ENCODE measurements at places on chromosomes 3 and 15. TPM values are rescaled to one million over a fixed set of nuclear protein-coding genes. Genes with fewer than 3 reads are reported as not detected.

The OR5H14 gene
- not detected for total RNA-seq

The STAC gene
- total RNA-seq = 29.0 TPM

The FOXB1 gene
- total RNA-seq = not detected

The MESP2 gene
- total RNA-seq = not detected

The CNTN3 gene
- not detected for total RNA-seq

The CCR5 gene
- not detected for total RNA-seq

The CHRD gene
- 0.07 TPM for total RNA-seq

The LOXL1 gene
- 2.5 TPM for total RNA-seq

The ANKUB1 gene
- total RNA-seq = not detected

The FRMD5 gene
- total RNA-seq = 0.54 TPM

The GOLGA8N gene
- total RNA-seq = 0.34 TPM

The CFAP91 gene
- 0.20 TPM for total RNA-seq

The TF gene
- total RNA-seq = not detected

The ISL2 gene
- 0.27 TPM for total RNA-seq

The SNURF gene
- total RNA-seq = 8.0 TPM

The TMEM158 gene
- 3.3 TPM for total RNA-seq

The MAGEL2 gene
- total RNA-seq = not detected

The LRRC31 gene
- total RNA-seq = not detected

The CD80 gene
- not detected for total RNA-seq

The VEPH1 gene
- 138 TPM for total RNA-seq

The RTP1 gene
- not detected for total RNA-seq

The CA12 gene
- total RNA-seq = 0.33 TPM

The FYTTD1 gene
- 48.7 TPM for total RNA-seq

The SI gene
- total RNA-seq = not detected

The C3orf49 gene
- total RNA-seq = not detected

The SLC24A5 gene
- not detected for total RNA-seq

The DOCK3 gene
- 0.15 TPM for total RNA-seq

The IL5RA gene
- not detected for total RNA-seq

The TIMP4 gene
- total RNA-seq = 0.98 TPM

The SLC6A1 gene
- not detected for total RNA-seq

The DNASE1L3 gene
- total RNA-seq = 1.3 TPM

The ADAMTS17 gene
- 0.10 TPM for total RNA-seq

The FANCD2OS gene
- total RNA-seq = not detected

The LMAN1L gene
- not detected for total RNA-seq

The TNK2 gene
- total RNA-seq = 14.3 TPM

The RPUSD2 gene
- total RNA-seq = 12.0 TPM

The BCL2A1 gene
- total RNA-seq = 0.13 TPM

The TMEM266 gene
- not detected for total RNA-seq

The C2CD4A gene
- total RNA-seq = not detected

The CFAP92 gene
- 0.27 TPM for total RNA-seq

The BUB1B gene
- total RNA-seq = 51.1 TPM

The KBTBD8 gene
- total RNA-seq = 4.0 TPM

The XCR1 gene
- total RNA-seq = not detected

The PDCD10 gene
- total RNA-seq = 53.0 TPM

The IL17RC gene
- 28.7 TPM for total RNA-seq

The CP gene
- not detected for total RNA-seq

The ROPN1 gene
- not detected for total RNA-seq

The ZBTB47 gene
- total RNA-seq = 11.6 TPM

The SLC28A1 gene
- total RNA-seq = not detected

The RPL32 gene
- total RNA-seq = 1,196 TPM

The MAP1A gene
- total RNA-seq = 0.84 TPM

Measured in mammary microvascular endothelial cell (primary cell).